Osteocyte (in vitro differentiated cells): ENCODE measurements at places on chromosomes 13 and 19. TPM values are rescaled to one million over a fixed set of nuclear protein-coding genes. Genes with fewer than 3 reads are reported as not detected.

GRCh38 chr13:33931397-33932311, 113.7 kb downstream of the RFC3 start:
- no peak overlapping the region for H3K27ac ChIP-seq
- H3K36me3 ChIP-seq = no peaks in the 10 kb centered on the region
- no peak for DNase-seq
- no peak overlapping the region for H3K4me3 ChIP-seq
- no peaks in the 10 kb centered on the region for H3K27me3 ChIP-seq

- no peak overlapping the region for H3K4me3 ChIP-seq
- H3K27ac ChIP-seq = no peak overlapping the region
- peaks cover 19% of the 10 kb centered on the region for H3K36me3 ChIP-seq
- peaks cover 9% of the 10 kb centered on the region for H3K4me1 ChIP-seq
- no peaks in the 10 kb centered on the region for H3K27me3 ChIP-seq
Measured at GRCh38 chr19:5631567-5632240, 8.8 kb downstream of the SAFB start.

DNA sequence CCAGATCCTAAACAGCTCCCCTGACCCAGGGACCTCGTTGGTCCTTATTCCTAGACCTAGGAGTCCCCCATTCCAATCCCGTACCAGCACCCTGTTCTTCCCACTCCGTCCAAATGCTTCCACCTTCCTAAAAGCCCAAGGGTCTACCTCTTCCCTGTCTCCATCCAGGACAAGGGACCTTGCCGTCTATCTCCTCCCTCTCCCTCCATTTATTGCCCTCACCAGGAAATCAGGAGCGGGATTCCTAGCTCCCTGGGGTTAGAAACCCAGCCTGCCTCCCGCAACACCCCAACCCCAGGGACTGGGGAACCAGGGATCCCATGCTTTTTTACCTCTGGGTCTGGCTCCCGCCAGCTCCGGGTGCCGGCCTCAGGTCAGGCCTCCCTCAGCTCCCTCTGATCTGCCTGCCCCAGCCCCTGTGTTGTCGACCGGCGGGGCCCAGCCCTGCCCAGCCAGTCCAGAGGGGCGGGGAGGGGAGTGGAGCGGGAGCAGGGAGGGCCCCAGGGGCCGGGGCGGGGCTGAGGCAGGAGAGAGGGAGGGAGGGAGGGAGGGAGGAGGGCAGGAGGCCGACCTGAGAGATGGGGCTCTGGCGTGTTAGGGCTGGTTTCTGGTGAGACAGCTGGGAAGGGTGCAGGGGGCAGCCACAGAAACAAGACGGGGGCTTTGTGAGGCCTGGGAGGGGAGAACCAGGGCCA, at the start of gene B3GNT8:
Gene B3GNT8 (minus strand): TSS at position 423 of the 695 bp plus-strand sequence. CDS start 596 bp downstream, outside the sequence.
- peak within 1 kb of the TSS; percentile 78 for H3K27ac ChIP-seq
- no peak for DNase-seq
- peaks cover 7% of the 10 kb centered on the region for H3K36me3 ChIP-seq
- peaks cover 13% of the 10 kb centered on the region for H3K4me1 ChIP-seq
- peak within 1 kb of the TSS; percentile 53 for H3K4me3 ChIP-seq
- H3K27me3 ChIP-seq = no peaks in the 10 kb centered on the region

DNA sequence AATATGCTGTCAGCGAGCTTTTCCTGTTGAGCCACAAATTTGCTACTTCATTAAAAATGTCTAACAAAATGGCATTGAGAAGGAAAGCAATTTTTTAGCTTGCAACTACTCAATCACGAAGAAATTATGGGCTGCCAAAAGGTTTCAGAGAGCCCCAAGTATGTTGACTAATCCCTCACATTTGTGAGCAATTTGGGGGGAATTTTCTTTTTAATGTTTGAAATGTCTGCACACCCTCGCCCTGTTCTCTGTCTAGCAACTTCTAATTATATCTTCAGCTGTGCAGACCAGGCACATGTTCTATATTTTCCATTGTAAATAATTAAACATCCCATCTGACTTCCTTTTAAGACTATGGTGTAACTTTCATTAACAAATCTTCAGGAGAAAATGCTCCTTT, 192.9 kb downstream of the DCT start:
- peaks cover 20% of the 10 kb centered on the region for H3K36me3 ChIP-seq
- H3K4me1 ChIP-seq = peaks cover 10% of the 10 kb centered on the region
- no peaks in the 10 kb centered on the region for H3K27me3 ChIP-seq
- DNase-seq = no peak
- no peak overlapping the region for H3K4me3 ChIP-seq

Gene CBY2
- not detected in 2 replicates for total RNA-seq

Gene IL27RA
- 1.8 and 1.9 TPM in 2 replicates for total RNA-seq

Gene HSPB6
- 0.37 and 0.64 TPM in 2 replicates for total RNA-seq

Gene MCEMP1
- total RNA-seq = not detected in 2 replicates
